ENCODE measurements at places on chromosomes 12 and 14.

DNA sequence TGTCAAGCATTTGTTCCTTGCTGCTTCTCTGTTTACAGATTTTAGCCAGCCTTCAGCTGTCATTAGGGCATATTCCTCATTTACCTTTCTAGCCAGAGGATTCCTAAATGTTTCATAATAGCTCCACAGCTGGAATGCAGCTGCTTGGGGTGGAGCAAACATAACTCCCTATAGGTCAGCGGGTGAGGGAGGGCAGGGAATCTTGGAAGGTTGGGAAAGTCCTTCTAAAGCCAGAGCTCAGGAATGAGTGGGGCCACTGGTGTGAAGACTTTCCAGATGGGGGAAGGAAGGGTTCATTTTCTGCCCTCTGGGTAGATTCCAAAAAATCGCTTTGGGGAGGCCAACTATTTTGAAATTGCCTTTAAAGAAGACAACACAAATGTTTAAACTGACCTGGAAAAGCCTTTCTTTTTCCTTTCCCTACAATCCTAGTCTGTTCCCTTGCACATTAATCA is 16.3 kb upstream of the IRF2BPL start:
- no peak for DNase-seq

DNA sequence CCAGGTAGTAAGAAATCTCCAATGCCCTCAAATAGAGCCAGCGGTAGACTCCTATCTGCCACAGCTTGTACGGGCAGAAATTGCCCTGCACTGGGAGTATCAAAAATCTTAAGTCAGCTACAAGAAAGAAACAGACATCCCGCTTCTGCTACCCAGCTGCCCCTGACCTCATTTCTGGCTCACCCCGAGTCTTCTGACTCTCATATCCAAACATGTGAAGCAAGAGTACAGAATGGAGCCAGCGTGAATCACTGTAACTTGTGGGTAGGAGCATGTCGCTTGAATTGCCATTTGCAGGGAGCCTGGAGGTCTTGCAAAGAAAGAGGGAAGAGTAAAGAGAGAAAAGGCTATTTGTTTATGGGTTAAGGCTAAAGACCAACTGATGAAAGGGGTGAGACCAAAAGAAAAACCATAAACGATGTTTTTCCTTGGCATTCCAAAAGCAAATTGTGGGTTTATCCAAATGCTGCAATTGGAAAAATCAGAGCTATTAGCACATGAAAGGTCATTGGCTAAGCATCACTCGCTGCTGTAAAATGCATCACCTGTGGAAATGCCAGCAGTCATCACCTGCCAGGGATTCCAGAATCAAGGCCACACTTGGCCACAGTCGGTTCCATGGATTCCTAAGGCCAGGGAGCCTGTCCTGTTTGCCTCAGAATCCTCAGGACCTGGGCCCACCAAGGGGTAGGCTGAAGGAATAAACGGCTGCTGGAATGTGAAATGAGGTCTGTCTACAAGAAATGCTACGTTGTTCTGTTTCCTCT is 86.6 kb downstream of the FOXN3 start:
- no peak for DNase-seq

- DNase-seq: no peak
These were observed 345.8 kb upstream of the CCDC196 start for GRCh38 chr14:66140213-66140918.

GRCh38 chr14:60722357-60723115 is 1.6 kb downstream of the SIX4 start:
- no peak for DNase-seq

- no peak for DNase-seq
These were observed 23.3 kb downstream of the DMAC2L start for GRCh38 chr14:50335389-50335788.

- no peak for DNase-seq
These were observed 50.2 kb upstream of the OTX2 start for GRCh38 chr14:56860441-56860840.

GRCh38 chr14:89298056-89298834 is 118.8 kb downstream of the FOXN3 start:
- peak; percentile 94 for DNase-seq

DNA sequence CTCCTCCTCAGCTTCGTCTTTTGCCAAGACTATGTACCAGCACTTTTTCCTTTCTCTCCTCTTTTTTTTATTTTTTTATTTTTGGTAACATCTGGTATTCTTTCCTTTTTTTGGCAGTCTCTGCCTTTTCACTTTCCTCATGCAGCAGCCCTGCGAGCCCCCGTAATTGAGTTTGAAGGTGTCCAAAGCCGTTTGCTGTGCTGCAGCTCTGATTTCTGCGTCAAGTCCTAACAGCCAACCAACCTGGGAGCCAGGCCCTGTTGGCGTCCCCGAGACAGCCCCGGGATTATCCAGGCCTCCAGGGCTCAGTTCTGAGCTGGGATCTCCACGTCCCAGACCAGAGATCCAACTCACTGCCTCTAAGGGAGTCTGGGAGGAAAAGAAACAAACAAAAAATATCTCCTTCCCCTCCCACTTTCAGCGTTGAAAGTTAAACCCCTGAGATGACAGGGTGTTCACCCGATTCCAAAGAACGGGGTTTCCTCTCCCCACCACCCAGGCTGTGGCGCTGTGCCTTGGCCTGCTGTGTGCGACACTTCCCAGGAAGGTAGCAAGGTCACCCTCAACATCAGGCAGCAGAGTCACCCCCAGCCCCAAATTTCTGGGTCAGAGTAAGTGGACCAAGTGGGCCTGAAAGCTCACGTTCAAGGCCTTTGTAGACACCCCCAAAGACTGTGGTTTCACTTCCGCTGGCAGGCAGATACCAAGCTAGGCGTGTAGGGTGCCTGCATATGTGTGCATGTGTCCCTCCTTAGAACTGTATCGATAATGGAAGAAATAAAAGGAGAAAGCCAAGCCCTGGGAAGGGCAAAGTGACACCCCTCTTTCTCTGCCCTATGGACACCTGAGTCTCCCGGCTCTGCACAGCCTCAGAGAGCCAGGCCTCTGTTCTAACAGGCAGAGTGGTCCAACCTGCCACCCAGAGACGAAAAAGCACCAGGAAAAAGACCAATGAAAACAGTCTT is 11.1 kb downstream of the BCL11B start:
- DNase-seq: no peak

DNA sequence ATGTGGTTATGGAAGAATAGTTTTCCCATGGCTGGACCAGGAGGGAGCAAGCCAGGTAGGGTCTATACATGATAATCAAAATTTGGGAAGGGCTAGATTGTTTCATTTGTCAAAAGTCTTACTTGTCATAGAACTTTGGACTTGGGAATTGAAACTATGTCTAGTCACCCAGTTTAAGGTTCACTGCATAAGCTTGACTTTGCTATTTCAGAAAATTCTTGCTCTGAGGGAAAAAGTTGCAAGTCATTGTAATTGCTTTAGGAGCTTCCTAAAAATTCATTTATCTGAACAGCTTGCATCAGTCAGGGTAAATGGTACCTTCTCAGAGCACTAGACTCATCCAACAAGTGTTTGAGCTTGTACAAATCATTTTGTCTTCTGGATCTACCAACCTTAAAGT is 1194.7 kb downstream of the GALC start:
- no peak for DNase-seq

DNA sequence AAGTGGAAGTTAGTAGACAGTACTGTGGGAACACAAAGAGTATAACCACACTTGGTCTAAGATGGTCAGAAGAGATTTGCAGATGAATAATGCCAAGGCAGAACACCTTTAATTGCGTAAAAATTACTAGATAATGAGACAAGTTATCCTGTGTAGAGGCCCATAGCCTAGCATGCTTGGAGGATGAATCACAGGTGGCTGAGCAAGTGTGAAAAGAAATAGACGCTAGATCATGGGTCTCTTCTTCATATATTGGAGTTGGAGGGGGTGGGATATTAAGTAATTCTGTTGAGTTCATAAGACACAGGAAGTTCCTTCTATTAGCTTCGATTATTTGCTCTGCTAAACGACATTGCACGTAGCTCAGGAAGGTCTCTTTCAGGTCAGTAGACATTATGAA is 454.3 kb upstream of the LMO3 start:
- DNase-seq: no peak

- no peak for DNase-seq
These were observed 14.2 kb upstream of the MYO1A start for GRCh38 chr12:57063991-57064685.

DNA sequence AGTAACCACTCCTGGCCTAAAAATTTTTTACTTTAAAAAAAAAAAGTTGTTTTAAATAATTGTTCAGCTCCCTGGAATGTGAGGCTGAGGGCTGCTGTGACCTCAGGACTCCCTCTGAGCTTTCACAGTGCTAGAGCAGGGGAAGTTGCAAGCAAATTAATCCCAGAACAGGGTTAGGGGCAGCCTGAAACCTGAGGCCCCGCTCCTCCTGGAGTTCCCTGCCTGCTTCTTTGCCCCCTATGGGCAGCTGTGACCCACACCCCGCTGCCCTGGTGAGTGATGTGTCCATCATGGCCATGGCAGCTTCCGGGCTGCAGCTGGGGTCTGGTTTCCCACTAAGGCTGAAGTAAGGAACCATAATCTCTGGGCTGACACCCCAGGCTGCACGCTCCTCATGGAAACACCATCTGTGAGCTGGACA is 9.5 kb downstream of the RITA1 start:
- no peak for DNase-seq

- DNase-seq: no peak
These were observed 50.3 kb downstream of the RIMBP2 start for GRCh38 chr12:130665753-130666152.

GRCh38 chr14:61636779-61637178 is 58.5 kb upstream of the HIF1A start:
- DNase-seq: no peak

DNA sequence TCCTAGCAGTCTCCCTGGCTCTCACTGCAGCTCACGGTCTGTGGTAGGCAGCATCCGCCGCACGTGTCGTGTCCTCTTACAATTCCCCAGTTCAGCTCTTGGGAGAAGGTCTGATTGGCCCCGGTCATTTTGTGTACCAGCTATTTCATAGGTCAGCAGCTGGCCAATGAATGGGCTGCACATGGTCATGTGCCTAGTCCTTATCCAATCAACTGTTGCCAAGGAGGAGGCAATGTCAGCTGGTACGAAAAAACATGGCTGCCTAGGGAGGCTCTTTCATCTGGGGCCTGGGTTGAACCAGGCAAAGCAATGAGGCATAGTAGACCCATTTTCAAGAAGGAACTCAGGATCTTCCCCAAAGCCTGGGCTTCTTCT is 46.1 kb downstream of the RNFT2 start:
- no peak for DNase-seq

- DNase-seq: no peak
These were observed 183.3 kb upstream of the LMO3 start for GRCh38 chr12:16789204-16789790.

DNA sequence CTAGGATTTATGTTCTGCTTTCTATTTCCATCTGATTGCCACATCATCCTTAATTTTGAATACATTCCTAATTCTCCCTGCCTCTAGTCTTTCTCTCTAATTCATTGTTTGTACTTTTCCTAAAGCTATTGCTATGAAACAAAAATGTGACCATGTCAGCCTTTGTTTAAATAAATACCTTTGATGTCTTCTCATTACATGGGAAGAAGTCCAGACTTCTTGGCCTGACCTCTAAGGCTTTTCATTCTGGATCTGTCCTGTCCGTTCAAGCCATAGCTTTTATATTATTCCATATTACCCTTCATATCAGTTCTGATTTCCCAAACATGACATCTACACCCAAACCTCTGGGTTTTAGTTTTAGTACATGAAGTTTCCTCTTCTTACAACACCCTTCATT is 91.4 kb downstream of the CDK17 start:
- DNase-seq: no peak

DNA sequence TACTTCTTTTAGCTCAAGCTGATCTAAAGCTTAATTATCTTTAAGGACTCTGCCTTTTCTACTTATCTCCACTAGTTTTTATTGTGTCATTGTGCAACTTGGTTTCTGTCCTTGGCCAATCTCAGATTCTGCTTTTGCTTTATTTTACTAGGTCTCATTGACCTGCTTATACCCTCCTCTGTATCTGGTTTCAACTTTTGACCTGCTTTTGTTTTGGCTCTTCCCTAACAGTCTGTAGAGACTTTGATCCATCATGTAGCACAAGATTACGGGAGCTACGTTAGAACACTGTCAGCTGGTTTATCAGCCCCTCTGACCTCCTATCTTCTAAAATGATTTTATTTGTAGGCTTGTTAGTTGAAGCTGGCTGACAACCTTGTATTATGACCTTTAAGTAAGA is 43.6 kb downstream of the ZCRB1 start:
- no peak for DNase-seq

DNA sequence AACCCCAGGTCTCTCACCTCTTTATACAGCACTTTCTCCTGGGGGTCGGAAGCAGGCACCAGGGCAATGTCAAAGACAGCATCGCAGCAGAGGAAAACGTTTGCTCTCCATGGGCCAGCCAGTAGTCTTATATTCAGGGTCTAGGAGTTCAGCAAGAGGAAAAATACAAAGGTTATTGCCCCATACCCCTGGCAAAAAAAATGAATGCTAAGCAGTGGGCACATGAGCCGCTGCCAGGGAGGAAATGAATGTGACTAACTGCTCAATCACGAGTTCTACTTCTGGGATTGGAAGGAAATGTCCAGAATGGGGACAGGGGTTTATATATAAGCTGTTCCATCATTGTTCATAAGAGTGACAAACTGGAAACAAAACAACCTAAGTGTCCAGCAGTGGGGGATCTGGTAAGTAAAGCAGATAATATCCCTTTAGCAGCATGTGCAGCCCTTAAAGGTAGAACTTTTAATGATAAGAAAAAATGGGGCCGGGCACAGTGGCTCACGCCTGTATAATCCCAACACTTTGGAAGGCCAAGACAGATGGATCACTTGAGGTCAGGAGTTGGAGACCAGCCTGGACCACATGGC is 53.8 kb downstream of the PHETA1 start:
- DNase-seq: no peak

GRCh38 chr12:117582135-117582784 is 220.8 kb upstream of the NOS1 start:
- DNase-seq: no peak

GRCh38 chr14:20494935-20495766 is 10.2 kb upstream of the RNASE10 start:
- DNase-seq: no peak

DNA sequence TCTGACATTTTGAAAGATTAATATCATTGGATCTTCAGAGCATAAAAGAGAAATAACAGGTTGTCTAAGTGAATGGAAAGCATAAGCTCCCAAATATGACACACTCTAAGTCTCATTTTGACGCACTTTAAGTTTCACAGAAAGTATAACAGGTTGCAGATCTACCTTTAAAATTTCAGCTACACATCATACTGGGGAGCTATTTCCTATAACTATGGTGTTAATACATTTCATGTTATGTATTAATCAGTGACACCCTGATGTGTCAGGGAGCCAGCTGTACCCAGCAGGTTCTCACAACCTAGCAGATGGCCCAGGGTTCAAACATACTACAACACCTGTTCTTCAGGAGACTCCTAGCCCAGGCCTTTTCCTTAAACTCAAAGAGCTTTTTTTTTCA is 31.1 kb upstream of the TMX1 start:
- no peak for DNase-seq

- no peak for DNase-seq
These were observed 15.5 kb downstream of the KIF21A start for GRCh38 chr12:39427360-39427808.

DNA sequence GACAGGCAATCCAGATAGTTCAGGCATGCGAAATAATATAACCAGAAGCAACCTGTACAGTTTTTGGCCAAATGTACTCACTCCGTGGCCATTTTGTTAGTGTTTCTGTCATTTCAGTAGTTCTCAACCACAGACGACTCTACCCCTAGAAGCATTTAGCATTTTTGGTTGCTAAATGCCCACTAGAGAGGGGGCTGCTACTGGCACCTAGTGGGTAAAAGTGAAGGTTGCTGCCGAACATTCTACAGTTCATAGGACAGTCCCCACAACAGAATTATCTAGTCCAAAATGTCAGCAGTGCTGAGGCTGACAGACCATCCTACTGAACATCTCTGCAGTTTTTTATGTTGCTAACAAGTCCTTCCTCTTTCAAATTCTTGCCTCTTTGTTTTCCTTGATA is 107.4 kb downstream of the TSHR start:
- DNase-seq: no peak

Data from NCI-H187 treated with DMSO at 0.1 percent for 48 hours (cell line).